Activated T-cell treated with anti-CD3 and anti-CD28 coated beads, Interleukin-2, amount 50 U/mL, for 24 hours (primary cell): ENCODE measurements at places on chromosomes 4 and X.
A peak's percentile ranks its signal among the peaks of the same experiment; 100 is the strongest.

- DNase-seq: no peak
Measured at GRCh38 chrX:47247206-47247998, 14.6 kb downstream of the USP11 start.

DNA sequence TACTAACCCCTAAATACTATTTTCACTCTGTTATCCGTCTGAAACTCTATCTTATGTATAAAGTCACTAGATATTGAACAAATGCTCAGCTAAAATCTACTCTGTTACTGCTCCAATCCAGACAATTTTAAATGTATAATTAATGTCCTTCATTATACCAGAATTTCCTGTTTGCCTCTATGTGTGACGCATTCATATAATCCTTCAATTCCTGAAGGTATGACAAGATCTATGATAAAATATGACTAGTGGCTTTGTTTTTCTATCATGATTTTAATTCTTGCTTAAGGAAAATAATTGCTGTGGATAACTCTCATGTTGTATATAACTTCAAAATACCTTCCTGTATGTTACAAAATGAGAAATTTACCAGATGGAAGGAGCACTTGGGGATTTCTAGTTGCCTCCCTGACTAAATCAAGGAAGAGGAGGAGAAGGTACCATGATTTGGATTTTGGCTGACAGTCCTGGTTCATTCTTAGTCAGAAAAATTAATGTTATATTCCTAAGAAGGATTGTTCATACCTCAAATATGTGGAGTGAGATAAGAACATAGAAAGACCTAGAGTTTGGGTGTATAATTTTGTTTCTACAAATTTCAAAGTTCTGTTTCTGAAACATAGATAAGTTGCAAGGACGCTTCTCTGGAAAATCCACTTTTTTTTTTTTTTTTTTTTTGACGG, 4.9 kb downstream of the CXCL6 start:
- DNase-seq: no peak

DNA sequence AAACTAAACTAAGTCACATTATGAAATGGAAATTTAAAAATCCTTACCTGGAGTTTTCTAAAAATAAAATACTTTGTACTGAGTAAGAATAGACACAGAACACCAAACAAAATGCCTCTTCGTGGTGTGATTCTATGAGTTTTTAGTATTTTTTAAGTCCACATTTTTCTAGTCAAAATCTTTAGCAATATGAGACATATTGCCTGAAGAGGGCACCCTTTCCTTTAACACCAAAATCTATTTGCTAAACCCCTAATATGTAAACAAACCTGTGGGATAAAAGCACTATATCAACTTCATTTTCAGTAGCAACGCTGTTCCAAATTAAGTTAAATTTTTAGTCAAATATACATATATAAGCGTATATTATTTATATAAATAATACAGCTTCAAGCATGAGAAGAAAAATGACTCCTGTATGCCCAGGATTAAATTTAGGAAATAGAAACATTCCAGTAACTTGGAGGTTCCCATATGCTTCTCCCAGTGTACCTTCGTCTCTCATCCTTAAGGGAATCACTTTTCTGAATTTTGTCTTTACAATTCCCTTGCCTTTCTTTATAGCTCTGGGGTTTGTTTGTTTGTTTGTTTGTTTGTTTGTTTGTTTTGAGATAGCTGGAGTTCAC, 23.0 kb upstream of the PGM2 start:
- no peak for DNase-seq

- no peak for DNase-seq
Measured at GRCh38 chr4:100674976-100675375, 157.2 kb upstream of the EMCN start.

DNA sequence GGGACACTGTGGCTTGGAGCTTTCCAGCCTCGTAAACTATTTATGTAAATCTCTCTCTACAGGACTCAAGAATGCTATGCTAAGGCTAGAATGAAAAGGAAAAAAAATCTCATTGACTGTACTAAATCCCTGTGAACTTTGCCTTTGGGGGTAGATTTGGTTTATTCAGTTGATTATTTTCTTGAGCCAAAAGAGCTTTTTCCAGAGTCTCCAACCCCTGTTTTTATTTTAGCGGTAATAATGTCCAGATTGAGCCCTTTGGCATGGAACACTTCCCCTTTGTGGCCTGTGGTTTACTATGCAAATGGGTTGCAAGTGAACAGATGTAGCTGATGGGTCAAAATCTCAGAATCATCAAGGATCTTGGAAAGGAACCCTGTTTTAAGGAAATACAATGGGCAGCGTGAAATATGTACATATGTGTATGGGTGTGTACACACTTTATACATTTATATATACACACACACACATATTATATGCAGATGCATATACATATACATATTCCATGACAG, 72.9 kb downstream of the FAM9B start:
- DNase-seq: no peak

DNA sequence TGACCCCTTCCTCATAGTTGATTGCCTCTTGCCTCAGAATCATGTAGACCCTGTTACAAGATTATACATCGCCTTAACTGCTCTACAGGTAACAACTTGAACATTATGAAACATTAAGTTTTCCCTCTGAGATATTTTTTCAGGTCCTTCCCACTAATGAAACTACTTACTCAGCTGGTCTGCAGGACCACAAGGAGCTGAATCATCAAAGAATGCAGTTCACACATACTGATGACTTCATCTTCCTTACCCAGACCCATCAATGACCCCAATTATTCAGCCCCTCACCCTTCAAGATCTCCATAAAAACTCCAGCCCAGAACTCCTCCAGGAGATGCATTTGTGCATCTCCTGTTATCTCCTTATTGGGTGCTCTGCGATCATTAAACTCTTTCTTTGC, 720.9 kb downstream of the RAPGEF2 start:
- DNase-seq: no peak

DNA sequence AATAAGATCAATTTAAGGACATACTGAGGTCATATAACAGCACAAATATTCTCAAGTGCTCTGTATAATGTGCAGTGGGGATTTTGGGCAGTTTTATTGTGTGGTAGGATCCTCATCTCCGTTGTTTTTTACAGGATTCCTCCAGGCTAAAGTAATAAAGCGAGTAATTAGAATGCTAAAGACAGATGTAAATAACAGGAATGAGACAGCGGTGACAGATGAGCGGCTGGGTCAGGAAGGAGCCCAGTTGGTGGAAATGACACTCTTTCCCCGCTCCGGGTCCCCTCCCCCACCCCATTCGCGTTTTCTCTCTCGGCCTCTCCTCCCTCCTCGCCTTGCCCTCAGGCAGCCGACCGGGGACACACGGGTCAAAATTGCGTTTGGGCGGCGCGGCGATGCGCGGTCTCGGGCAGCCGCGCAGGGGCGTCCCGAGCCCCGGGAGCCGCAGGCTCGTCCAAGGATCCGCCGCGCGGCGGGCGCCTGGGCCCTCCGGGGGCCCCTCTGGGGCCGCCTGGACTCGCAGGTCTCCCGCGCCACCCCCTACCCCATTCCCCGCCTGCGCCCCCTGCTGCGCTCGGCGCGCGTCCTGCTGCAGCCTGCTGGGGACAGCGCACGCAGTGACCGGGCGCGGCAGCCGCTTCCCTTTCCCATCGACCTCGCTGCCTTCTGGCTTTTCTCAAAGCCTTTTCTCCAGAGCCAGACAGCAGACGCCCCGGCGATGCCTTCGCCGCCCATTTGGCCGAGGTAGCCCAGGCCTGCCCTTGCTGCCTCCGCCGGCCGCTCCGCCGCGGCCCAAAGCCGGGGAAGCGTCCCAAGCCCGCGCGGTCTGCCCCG, 16.2 kb downstream of the POU4F2 start:
- DNase-seq: no peak

- peak; percentile 37 for DNase-seq
Measured at GRCh38 chrX:108020631-108021030, 24.2 kb upstream of the VSIG1 start.

- no peak for DNase-seq
Measured at GRCh38 chrX:108091878-108092291, 307 bp downstream of the ATG4A start.

GRCh38 chr4:61501812-61502211, 301.7 kb downstream of the ADGRL3 start:
- DNase-seq: no peak

DNA sequence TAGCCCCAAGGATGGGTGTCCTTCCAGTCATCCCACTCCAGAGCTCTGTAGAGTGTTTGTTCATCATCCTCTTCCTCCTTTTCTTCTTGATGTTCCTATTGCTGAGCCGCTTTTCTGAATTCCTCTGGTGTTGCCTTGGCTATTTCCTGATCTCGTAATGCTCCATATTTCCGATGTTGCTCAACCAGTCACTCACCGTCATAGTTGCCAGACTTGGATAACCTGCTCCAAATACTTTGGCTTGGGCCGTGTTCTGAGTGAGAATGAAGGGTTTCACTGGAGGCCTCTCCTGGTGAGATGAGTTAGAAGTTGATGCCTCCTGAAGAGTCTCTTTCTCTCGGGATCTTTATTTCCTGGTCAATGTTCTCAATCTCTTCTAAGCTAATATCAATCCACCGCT, 27.8 kb upstream of the HNRNPD start:
- no peak for DNase-seq

GRCh38 chrX:133992882-133993281, 7.5 kb upstream of the GPC3 start:
- DNase-seq: no peak

- no peak for DNase-seq
Measured at GRCh38 chr4:95095348-95095974, 337.7 kb downstream of the BMPR1B start.

GRCh38 chr4:119598521-119598920, 30.1 kb downstream of the PDE5A start:
- no peak for DNase-seq

DNA sequence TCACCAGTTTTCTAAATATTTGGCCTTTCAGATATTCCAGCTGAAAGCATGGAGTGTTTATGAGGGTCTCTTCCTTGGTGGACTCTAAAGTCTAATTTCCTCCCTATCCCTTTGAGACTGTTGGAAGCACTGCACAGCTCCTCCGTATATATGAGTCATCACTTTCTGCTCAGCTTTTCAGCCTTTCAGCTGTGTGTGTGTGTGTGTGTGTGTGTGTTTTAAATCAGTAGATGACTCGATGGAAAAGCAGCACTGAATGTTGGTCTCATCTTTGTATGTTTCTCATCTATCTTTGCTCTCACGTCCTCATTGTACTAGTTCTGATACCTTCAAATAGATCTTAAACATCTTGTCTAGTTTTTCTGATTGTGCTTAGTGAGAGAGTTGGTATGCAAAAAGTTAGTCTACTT, 81.6 kb downstream of the ZFX start:
- no peak for DNase-seq

DNA sequence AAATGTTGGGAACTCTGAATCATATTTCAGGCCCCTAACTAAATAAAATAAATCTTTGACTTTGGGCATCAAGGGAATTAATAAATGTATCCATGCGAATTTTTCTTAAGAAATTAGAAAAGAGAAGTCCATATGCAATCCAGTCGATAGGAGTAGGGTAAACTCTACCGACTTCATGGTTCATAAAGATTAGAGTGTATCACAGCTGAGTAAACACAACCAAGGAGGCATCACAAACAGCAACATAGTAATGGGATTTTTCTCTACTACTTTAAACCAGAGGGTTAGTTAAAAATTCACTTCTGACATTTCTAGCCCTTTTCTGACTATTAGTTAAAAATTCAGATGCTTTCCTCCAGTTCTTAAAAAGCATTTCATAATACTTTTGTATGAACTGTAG, 19.9 kb downstream of the SEPTIN11 start:
- DNase-seq: no peak

GRCh38 chr4:8434251-8435073, 6.1 kb downstream of the ACOX3 start:
- DNase-seq: no peak

GRCh38 chr4:120749445-120750151, 172.9 kb downstream of the PRDM5 start:
- DNase-seq: no peak

GRCh38 chrX:47232803-47233332, at the start of gene USP11:
Gene USP11 (plus strand): TSS chrX:47233009. CDS start chrX:47233044, 35 bp downstream.
- DNase-seq: peak; percentile 61

- no peak for DNase-seq
Measured at GRCh38 chr4:53116954-53117353, 248.9 kb downstream of the SCFD2 start.

GRCh38 chrX:97529536-97530200, 646.0 kb downstream of the RPA4 start:
- DNase-seq: no peak
